ENCODE measurements at places on chromosomes 3 and 15. TPM values are rescaled to one million over a fixed set of nuclear protein-coding genes. Genes with fewer than 3 reads are reported as not detected.

DNA sequence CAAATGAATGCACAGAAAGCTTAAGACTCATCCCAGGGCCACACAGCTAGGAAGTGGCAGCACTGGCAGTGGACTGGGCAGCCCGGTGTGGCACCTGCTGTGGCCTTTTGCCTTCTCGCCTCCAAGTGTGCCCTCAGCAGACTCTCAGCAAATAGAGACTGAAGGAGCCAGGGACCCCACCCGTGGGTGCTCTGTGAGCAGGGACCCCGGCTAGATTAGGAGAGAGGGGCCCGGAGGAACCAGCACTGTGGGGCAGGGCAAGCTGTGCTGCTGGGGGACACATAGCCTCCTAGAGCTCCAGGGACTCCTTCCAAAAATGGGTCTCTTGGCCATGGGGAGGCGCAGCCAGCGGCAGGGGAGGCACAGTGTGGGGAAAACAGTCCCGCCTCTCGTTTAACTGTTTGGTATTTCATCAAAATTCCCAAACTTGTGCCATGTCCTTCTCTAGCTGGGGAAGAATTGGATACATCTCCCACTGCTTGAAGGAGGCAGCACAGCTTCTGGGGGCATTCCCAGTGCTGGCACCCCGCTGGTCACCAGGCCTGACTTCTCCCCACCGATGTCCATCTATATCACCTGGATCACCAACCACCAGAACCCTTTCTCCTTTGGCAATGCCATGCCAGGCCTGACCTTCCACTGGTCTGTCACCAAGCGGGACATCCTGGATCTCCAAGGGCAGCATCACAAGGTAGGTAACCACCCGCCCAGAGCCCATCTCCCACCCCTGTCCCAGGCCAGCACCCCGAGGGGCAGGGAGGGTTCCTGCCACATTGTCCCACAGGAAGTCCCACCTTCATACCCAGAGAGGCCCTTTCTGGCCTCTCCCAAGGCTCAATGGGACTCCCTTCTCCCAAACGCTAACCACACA lies 12.0 kb upstream of the TXNRD3 start:
- no peak for DNase-seq

GRCh38 chr15:57253082-57253481 lies 123.2 kb upstream of the CGNL1 start:
- no peak for DNase-seq

DNA sequence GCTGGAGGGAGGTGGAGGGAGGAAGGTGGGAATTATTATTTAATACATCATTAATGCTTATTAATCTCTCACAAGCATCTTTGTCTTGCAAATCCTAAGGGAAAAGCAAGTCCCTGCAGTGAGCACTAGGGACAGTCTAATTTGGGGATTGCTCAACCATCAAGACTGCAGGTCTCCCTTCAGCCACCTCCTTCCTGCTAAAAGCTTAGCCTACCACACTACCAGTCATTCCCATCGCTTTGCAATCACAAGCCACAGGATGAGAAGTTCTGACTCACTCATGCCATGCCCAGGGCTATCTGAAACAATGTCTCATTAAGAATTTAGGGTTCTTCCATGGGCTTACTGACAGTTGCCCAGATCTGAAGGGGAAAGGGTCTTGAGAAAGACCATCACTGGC lies 51.0 kb upstream of the EIF1B start:
- DNase-seq, result peak; percentile 93

GRCh38 chr3:44902628-44903027 lies 28.2 kb downstream of the TGM4 start:
- DNase-seq, result no peak

- no peak for DNase-seq
Measured at GRCh38 chr3:122962149-122962548, 65.4 kb downstream of the SEMA5B start.

GRCh38 chr15:95439922-95440376 lies 890.6 kb upstream of the NR2F2 start:
- DNase-seq, result no peak

DNA sequence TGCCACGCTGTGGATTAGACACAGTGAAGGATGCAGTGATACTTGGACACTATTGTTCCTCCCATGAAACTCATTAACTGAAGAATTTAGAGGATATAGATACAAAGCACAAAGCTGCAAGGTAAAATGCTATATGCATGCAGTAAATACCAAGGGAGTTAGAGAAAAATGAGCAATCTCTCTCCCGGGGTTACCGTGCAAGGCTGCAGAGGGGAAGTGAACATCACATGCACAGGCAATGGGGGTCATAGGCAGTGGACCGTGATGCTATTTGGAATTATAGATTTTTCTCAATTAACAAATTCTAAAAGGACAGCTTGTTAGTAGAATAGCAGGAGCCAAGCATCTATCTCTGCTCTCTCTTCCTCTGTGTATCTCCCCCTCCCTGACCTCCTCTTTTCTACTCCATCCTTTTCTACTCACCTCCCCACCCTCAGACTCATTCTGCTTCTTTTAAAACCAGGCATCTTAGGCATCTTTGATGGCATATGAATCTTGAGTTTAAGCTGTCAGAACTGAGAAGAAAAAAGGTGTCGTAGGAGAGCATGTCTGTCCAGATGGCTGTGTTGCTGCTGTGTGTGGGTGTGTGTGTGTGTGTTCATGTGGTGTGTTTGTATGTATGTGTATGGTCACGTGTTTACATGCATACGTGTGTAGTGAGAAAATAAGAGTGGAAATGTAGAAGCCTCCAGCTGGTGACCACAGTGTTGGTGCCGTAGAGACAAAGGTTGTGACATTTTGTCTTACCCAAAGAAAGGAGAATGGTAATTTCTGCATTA lies 339.0 kb downstream of the EPHB1 start:
- no peak for DNase-seq

DNA sequence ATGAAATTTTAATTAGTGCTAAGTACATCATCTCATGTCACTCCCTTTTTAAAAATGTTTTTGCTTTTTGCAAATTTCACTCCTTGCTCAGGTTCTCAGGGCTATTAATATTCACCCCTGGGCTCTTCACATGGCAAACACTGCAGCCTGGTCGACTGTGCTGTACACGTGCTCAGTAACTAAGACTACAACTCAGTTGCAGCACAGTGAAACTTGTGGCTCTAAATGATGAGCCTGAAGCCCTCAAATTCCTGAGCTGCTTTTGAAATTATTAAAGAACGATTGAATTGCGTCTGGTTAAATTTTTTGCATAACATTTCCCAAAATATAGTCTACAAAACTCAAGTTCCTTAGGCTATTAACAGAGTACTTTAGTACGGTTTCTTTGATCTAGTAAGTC lies 159.3 kb upstream of the C2CD4B start:
- no peak for DNase-seq

DNA sequence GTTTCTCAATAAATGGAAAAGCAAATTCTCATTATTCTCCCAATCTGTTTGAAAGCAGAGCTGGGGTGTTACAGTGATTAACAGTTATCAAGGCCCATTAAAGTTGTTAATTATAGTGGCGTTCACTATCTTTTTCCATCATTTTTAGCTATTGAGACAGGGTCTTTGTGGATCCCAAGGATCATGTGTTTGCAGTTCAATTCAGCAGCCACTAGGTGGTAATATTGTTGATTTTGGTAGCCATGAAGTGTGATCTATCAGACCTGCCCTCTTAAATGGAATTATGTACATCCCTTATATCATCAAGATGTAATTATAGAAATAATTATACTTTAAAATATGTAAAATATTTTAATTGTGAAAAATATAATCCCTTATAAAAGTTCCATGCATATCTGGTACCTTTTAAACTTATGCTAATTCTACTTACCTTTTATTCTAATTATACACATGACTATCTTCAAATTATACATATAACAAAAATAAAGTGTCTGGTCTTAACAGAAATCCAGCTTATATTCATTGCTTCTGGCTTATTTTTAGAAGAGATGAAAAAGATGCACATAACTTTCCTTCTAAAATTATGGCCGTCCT lies 126.4 kb downstream of the GREM1 start:
- peak; percentile 58 for DNase-seq

Gene NR1D2
- 28.2 TPM for total RNA-seq

Gene CCDC191
- total RNA-seq, result 1.6 TPM

Gene PAQR5
- total RNA-seq, result 3.3 TPM

Data from RPMI7951 (cell line).